HepG2 (cell line): ENCODE measurements at places on chromosomes 5 and 9.

DNA sequence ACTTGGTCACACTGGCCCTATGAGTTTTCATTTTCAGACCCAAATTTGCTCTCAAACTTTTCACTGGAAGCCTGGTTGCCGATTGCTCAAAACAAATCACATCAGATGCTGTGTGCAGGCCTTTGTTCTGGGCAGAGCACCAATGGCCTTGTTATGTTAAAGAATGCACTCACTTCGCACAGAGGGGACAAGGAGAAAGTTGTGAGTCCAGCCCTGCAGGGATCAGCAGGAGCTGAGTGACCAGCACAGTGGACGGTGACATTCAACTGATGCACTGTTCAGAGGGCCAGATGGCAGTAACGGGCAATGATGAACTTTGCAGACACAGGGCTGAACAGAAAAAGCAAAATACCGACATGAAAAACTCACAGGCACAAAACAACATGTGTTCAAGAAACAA lies 86.1 kb downstream of the BARX1 start:
- no peak for DNase-seq

GRCh38 chr9:127523312-127523851 lies 72.1 kb downstream of the LRSAM1 start:
- DNase-seq = no peak

DNA sequence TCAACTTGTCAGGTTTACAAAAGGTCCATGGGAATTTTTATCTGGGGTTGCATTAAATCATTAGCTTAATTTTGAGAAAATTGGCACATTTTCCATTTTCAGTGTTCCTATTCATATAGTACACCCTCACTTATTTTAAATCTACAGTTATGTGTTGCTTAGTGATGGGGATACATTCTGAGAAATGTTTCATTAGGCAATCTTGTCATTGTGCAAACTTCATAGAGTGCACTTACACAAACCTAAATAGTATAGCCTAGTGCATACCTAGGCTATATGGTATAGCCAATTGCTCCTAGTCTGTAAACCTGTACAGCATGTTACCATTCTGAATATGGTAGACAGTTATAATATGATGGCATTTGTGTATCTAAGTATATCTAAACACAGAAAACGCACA lies 19.8 kb upstream of the FAM151B start:
- no peak for DNase-seq

DNA sequence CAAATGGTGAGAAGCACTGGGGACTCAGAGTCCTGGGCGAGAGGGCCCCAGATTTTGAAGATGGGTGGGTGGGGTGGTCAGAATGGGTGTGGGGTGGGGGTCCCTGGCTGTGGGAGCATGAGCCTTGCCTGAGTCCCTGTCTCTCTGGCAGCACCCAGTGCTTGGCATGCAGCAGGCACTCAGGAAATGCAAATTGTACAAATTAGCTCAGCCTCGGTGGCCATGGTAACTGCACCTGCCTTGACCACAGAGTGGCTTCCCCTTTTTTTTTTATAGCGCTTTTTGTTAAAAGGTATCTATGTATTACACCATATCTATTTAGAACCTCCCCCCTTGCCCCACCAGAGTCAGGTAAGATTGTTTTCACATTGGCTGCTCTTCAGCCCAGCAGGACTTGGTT lies 19.2 kb upstream of the PITX1 start:
- no peak for DNase-seq

DNA sequence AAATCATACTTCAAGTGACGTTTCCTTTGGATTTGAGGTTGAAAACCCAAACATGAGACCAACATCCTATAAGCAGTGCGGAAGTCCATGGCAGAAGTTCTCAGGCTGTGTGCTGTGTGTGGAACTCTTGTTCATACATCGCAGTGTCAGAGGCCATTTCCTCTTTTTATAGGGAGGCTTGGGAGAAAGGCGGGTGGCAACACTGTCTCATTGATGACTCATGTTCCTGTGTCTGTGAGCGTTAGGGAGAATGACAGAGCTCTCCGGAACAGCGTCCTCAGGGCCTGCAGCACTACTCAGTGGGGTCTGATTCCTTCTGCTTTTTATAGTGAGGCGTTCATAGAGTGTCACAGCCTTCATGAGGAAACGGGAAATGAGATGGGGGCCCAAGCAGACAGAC lies 98.8 kb upstream of the BASP1 start:
- peak; percentile 16 for DNase-seq

DNA sequence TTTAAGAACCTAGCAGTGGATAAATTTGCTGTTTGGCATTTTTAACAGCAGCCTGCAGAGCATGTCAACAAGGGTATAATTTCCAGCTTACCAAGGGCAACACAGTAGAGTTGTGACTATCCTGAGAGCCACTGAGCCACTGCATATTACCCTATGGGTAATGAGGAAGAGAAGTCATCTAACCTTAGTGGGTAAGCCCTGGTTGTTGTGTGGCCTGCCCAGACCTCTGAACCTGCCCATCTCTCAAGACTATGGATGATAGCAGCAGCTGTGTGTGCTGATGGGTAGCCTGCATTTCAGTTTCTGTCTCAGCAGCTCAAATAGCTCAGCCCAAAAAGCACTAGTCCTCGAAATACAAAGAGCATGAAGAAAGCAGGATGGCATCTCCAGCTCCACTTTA lies 56.1 kb upstream of the PIP5K1B start:
- no peak for DNase-seq

DNA sequence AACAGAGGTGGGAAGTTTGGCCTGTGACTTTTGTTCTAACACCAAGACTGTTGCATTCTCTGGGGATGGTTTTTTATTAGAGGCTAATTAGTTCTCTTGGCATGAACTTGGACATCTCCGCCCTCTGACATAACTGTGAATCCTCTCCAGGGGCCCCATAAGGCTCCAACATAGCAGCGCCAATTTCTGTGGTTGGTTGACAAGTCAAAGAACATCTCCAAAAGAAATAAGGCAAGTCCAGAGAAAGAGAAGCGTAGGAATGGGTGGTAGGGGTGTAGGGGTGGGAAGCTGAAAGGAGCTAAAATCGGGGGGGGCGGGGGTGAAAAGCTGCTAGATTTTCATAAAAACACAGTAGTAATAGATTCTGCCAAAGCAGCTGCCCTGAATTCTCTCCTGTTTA lies 81.0 kb upstream of the DAB2 start:
- no peak for DNase-seq

GRCh38 chr5:62783374-62784057 lies 204.9 kb downstream of the LRRC70 start:
- DNase-seq = no peak

DNA sequence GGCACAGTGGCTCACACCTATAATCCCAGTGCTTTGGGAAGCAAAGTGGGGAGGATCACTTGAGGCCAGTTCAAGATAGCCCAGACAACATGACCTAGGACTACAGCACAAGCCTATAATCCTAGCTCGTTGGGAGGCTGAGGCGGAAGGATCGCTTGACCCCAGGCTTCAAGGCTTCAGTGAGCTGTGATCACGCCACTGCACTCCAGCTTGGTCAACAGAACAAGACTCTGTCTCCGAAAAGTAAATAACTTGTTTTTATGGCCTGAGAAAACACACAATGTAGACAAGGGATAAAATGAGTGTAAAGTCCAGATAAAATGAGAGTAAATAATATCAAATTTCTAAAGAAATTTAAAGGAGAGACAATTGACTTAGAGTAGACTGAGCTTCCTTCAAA lies 26.3 kb downstream of the SHLD3 start:
- peak; percentile 73 for DNase-seq

DNA sequence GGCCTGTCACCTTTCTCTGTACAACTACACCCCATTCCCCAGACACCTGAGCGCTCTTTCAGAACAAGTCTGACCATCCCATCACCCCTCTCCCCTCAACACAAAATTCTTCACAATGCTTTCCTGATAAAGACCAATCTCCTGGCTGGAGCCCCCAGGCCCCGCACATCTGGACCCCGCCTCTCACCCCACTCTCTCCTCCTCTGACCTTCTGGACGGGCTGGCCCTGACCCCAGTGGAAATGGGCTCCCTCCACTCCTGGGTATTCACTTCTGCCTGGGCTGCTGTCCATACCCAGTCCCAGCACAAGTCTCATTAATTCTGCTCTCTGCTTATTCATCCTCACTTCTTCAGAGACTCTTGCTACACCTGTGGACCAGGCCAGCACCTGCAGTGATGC lies 2.1 kb upstream of the SPOCK1 start:
- no peak for DNase-seq

DNA sequence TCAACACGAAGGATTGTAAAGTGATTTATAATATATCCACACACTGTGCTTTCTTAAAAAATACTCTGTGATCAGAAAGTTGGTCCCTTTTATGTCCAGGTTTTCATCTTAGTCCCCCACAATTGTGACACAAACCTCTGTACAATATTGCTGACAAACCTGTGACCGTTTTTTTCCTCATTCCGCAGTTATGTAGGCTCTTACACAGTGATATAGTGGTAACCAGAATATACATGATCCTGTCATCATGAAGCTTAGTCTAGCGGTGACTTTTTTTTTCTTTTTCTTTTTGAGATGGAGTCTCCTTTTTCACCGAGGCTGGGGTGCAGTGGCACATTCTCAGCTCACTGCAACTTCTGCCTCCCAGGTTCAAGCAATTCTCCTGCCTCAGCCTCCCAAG lies 8.7 kb downstream of the ANP32B start:
- no peak for DNase-seq

DNA sequence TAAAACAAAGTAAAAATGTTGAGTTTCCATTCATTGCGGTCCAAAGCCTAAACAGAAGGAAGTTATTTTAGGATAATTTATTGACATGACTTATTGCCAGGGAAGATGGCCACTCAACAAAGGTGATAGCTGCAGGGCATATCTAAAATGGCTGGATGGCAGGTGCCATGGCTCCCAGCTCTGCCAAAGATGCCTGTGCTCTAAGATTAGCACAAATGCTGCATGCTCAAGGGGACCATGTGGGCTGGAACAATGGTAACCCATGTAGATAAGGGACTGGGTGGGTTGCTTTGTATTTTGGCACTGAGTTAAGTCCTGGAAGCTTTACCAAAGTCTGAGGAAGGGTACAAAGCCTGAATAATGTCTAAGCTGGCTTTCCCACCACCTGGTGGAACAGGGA lies 95.5 kb upstream of the IFNK start:
- DNase-seq = no peak

- DNase-seq = no peak
Observed at GRCh38 chr9:134890155-134890495, 9.5 kb downstream of the FCN2 start.

- DNase-seq = no peak
Observed at GRCh38 chr5:137122075-137122474, 377.1 kb downstream of the SPOCK1 start.

DNA sequence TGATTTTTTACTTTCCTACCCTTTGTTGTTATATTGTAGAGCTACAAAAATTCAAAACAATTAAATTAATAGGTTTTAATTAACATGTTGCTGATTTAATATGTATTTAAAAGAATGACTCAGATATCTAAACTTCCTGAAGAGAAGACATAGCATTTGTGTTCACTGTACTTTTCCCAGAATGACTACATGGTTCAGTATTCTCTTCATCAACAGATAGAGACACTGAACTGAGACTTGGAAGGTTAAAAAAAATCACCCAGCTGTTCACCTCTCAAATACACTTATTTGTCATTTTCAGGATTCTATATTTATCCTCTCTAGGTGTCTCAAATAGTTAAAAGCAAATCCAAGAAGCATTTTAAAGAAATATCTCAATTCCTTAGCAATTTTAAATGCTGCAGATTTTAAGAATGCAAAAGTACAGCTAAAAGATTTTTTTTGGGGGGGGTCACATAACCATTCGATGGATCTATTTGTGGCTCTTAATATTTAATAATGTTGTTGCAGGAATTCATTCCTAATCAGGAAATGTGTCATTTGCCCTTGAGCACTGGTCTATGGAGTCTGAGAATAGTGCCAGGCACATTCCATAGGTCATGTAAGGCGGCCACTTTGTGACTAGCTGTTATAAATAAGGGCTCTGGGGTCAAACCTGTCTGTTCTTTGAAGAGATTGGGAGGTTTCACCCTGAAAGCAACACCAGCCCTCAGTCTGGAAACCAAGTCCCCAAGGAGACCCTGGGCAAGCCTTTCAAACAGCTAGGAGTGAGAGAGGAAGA lies 463.1 kb downstream of the NR2F1-AS1 start:
- no peak for DNase-seq

DNA sequence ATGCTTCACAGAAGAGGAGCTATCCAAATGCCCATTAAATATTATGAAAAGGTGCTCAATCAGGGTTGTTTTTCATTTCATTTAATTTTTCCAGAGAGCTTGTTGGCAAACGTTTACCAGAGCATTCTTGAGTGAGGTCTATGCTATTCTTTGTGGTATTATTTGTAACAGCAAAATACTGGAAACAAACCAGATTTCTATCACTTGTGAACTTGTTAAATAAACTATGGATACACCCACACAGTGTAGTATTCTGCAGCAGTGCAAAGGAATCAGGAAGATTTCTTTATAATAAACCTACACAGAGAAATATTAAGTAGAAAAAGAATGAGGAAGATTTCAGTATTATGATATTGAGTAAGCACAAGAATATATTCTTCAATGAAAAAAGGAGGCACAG lies 15.0 kb upstream of the SLC1A1 start:
- no peak for DNase-seq

- no peak for DNase-seq
Observed at GRCh38 chr5:159955056-159955624, 38.9 kb downstream of the ADRA1B start.

DNA sequence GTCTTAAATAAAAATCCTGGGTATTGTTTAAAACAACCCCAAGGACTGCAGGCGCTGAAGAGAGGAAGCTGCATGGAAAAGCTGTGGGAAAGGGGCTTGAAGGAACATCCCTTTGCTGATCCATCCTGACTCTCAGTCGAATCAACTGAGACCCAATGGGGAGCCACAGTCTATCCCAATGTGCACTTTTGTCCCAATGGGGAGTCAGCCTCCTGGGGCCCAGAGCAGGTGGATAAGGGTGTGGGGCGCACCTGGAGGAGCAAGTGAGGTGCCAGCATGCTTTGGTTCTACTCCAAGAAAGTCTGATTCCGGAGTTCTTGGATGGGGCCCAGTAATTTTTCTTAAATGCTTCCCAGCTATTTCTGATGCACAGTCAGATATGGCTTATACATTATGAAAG lies 118.1 kb downstream of the COL23A1 start:
- no peak for DNase-seq

GRCh38 chr5:125249400-125249799 lies 503.0 kb upstream of the ZNF608 start:
- DNase-seq = no peak

DNA sequence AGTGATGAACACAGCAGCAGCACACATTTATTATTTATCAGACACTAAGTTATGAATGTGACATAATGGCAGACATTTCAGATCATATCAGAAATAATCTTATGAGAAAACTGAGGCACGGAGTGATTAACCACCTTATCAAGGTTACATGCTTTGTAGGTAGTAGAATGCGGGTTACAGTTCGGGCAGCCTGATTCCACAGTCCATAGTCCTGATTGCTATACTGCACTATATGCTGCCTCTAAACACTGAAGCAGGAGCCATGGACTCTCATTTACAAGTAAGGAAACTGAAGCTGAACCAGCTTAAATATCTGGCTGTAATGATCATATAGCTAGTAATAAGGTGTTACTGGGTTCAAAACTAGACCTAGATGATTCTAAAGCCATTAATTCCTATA lies 291.3 kb upstream of the ADAMTSL1 start:
- no peak for DNase-seq
